ENCODE measurements at places on chromosomes 1 and 21. TPM values are rescaled to one million over a fixed set of nuclear protein-coding genes. Genes with fewer than 3 reads are reported as not detected.

The FUCA1 gene
- 40.6 TPM for total RNA-seq

The F13B gene
- not detected for total RNA-seq

The OLFM3 gene
- not detected for total RNA-seq

The LMX1A gene
- total RNA-seq: 0.32 TPM

The CDA gene
- 6.4 TPM for total RNA-seq

The PAQR6 gene
- total RNA-seq: 1.4 TPM

The NBPF4 gene
- not detected for total RNA-seq

The CLCNKA gene
- total RNA-seq: 0.39 TPM

The FLG2 gene
- not detected for total RNA-seq

The CD1E gene
- not detected for total RNA-seq

The GJB3 gene
- total RNA-seq: not detected

The FCRL6 gene
- not detected for total RNA-seq

The ADARB1 gene
- total RNA-seq: 39.6 TPM

GRCh38 chr1:119115311-119115710, 25.1 kb downstream of the WARS2 start:
- DNase-seq: no peak

- no peak for DNase-seq
These were observed 280.9 kb downstream of the TPR start for GRCh38 chr1:186094172-186094571.

GRCh38 chr1:1916851-1917251, 1.8 kb downstream of the CALML6 start:
- no peak for DNase-seq

DNA sequence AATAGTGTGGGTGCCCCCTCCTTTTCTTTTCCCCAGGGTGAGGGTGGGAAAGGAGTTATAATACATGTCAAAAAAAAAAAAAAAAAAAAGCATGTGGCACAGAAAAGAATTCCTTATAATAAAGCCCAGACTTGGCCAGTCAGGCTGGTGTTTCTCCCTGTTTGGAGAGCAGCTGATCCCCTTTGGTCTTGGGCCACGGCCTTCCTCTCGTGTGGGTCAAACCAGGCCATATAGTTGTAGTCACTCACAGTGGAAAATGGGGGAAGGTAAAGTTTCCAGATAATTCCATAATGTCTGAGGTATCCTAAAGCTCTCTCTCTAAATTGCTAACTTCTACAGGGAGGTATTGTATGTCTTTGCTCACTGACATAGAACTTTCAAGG, 22.0 kb downstream of the CLIC6 start:
- no peak for DNase-seq

DNA sequence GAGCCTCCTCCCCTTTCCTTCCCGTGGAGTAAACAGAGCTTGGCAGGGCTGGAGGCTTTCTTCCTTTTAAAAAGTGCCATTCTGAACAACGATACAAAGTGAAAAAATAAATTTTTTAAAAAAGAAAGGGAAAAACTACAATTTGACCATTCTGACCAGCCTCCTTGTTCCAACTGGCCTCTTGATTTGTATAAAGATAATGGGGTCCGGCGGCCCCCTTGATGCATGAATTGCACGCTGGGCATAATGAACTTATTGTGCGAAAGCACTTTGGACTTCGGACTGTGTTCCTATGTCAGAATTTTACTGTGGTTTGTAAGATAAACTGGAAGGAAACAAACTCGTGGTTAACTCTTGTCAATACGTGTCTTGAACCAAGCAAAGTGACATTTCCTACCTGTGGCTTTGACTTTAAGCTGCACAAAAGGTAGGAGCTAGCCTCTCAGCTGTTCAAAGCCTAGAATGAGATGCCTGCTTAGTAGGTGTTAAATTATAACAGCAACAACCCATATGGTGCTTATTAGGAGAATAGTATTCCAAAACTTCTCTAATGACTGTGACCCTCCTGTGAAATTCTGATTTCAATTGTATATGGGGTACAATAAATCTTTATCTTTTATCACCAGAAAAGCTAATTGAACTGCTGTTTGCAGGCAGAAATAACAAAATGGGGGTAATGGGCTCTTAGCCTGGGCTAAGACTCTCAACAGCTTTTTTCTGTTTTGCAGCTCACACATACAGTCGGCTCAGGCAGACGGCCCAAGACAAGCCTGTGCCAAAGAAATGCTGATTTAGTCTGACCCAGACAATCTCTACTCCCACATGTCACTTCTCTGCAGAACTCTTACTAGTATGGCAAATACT, 9.3 kb downstream of the IRF2BP2 start:
- DNase-seq: no peak

DNA sequence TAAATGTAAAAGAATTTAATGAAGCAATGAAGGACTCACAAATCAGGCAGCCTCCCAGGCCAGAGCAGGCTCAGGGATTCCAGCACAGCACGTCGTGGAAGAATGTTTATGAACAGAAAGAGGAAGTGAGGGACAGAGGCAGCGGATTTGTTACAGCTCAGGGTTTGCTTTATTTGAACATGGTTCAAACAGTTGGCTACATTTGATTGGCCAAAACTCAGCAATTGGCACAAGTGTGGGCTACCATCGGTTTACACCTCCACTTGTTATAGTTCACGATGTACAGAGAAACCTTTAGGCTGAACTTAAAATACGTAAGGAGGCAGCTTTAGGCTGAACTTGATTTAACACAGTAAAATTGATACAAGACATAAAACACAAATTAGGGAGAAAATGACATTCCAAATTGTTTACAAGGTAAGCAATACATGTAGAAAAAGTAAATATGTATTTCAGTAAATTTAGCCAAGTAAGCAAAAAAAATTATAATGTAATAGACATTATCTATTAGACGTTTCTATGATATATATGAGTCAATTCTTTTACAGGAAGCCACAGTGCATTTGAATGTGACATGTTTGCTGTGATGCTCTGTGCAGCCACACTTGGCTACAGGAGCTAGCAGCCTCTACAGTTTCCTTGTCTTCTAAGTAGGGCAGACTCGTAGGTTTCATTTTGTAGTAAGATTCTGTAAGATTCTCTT, 126.5 kb downstream of the ADSS2 start:
- DNase-seq: no peak

GRCh38 chr1:220818421-220819173, 31.9 kb downstream of the MTARC1 start:
- DNase-seq: no peak

DNA sequence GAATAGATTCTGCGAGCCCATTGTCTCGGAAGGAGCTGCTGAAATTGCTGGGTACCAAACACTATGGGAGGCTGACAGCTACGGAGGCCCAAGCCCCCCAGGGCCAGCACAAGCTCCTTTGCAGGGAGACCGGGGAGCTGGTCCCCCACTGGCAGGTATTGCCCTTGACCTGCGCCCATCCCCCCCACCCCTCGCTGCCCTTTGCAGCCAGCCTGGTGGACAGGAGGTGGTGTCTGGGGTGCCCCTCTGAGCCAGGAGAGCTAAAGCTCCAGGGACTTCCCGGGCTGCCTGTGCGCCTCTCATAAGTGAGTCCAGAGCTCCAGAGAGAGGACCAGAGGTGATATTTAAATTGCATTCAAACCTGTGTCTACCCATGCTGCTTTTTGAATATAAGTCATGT, 5.4 kb downstream of the SERTAD4 start:
- no peak for DNase-seq

DNA sequence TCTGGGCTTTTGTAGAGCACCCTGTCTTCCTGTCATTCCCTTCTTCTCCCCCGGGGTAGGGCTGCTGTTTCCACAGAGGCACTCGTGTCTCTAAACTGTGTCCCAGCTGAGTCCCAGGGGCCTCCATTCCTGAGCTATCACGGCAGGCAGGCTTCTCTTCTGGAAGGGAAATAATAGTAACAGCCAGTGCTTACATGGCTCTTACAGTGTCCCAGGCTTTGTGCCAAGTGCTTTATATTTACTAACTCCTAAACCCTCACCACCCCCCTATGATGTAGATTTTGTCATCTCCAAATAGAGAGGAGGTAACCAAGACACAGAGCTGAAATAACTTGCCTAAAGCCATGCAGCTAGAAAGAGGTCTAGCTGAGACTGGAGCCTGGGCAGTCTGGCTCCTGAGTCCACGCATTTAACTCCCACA, 1.4 kb upstream of the CELF3 start:
- DNase-seq: no peak

- no peak for DNase-seq
These were observed 32.8 kb downstream of the ZC3H11B start for GRCh38 chr1:219580009-219580676.

- no peak for DNase-seq
These were observed 41.6 kb downstream of the CD58 start for GRCh38 chr1:116529199-116529631.

DNA sequence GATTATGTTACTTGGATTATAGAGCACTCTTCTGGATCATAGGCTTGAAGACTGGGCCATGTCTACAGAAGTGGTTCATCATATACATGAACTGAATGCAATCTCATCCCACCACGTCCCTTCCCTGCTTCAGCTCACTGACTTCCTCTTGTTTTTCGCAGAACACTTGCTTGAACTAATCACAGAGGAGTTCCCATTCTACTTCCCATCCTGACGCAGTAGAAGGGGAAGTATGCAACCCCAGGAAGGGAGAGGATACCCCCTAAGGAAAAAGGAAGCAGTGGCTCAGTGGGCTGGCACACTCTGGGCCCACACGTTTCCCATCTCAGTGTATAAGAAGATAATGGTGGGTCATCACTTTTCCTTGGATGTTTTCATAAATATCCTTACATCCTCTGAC, 36.2 kb downstream of the CASQ2 start:
- no peak for DNase-seq

DNA sequence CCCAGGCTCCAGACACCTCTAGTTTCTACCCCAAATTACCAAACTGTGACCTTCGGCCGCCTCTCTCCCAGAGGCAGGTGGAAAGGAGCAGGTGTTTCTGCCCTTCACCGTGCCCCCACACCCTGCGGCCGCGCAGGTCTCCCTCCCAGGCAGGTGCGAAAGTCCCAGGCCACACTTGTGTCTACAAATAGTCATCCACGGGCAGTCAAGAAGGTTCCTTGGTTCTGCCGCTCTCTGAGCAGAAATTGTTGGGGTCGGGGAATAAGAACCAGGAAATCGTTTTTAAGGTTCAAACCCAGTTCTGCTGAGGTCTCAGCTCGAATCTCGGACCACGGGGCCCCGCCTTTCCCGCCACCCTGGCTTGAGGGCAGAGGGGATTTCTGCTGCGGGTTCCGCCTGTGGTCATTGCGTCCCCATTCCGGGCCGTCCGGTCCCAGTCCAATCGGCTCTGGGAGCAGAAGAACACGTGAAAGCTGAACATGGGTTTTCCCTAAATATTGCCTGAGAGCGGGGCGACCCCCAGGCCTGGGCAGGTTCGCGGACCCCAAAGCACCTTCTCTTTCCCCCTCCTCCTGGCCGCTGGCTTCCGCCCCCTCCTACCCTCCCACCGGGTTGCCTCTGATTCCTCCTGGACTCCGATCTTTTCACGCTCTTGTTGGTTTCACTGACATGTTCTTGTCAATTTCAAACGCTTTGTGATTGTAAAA, 1.2 kb upstream of the ATF3 start:
- no peak for DNase-seq

- no peak for DNase-seq
These were observed 5.1 kb downstream of the NT5C1A start for GRCh38 chr1:39666772-39667171.

- DNase-seq: no peak
These were observed 150.6 kb downstream of the RWDD3 start for GRCh38 chr1:95384567-95384966.

DNA sequence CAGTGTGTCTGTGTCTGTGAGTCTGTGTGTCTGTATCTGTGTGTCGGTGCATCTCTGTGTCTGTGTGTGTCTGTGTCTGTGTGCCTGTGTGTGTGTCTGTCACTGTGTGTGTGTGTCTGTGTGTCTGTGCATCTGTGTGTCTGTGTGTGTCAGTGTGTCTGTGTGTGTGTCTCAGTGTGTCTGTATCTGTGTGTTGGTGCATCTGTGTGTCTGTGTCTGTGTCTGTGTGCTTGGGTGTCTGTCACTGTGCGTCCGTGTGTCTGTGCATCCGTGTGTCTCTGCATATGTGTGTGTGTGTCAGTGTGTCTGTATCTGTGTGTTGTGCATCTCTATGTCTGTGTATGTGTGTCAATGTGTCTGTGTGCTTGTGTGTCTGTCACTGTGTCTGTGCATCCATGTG, 44.7 kb upstream of the POFUT2 start:
- DNase-seq: no peak

GRCh38 chr1:30908696-30909364, at the start of gene SDC3:
SDC3 (minus strand) TSS chr1:30908758; CDS start chr1:30908586, 172 bp downstream.
- no peak for DNase-seq

All from mesenteric fat pad (tissue), 1 donor.